ENCODE measurements at places on chromosomes 1 and 21.

DNA sequence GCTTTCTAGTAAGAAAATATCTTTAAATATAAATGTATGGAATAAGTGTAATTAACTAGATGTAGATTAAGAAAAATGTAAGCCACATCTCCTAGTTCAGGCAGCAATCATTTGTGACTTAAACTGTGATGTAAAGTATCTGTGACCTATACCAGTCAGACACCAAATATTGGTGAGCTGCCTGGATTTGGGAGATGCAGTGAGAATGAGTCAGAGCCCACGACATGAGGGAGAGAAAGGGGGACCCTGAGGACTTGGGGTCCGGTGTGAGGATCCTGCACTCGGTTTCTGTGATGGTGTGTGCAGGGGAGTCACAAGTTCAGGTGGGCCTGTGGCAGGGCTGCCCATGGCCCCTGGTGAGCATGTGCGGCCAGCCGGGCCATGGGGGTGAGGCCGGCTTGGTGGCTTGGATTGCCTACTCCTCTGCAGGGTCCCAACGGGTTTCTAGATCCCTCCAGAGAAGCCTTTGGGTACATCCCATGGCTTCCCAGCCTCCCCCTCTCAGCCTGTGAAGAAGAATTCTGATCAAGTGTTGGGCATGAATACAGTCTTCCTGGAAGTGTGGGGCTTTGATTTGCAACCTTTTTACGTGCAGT is 19.0 kb upstream of the ABCG1 start:
- DNase-seq: no peak

DNA sequence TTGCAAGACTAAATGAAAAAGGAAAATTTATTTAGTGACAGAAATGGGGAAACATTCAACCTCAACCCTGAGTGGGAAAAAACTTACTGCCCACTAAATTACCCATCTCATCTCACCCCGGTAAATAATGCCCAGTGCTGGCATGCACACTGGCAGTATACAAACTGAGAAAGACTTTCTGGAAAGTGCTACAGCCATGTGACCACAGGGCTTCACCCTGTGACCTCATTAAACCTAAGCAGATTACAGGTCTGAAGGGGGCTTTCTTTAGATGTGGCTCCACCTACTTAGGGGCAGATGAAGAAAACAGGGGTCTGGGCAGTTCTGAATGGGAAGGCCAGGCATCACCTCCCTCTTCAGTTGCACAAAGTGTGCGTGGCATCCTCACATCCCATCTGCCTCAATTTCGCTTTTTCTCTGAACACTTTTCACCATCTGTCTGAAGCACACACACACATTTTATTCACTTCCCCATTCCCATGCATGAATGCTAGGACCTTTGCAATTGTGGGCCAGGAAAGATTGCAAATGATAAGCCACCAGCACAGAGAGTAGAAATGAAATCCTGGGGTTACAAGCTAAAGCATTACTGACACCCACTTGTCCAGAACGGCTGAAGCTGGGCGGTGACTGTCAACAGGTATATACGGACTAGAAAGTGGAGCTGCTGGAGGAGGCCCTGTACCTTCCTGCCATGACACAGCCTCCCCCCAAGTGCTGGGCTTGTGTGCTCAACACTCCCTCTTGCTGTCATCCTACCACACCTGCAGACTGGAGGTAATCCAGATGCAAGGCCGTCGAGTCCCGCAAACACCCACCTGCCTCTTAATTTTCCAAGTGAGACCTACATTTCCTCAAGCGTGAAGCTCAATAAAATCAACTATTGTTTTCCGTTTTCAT is 2.7 kb downstream of the NADK start:
- DNase-seq: peak; percentile 91

DNA sequence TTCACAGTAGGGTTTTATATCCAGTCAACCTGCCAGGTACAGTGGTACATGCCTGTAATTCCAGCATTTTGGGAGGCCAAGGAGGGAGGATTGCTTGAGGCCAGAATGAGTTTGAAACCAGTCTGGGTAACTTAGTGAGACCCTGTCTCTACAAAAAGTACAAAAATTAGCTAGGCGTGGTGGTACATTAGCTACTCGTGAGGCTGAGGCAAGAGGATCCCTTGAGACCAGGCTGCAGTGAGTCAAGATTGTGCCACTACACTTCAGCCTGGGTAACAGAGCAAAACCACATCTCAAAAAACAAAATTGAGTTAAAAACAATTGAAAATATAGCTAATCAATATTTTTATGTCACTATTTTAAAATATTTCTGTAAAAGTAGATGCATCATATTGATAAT is 33.2 kb downstream of the DDI2 start:
- DNase-seq: no peak

GRCh38 chr1:30758785-30759380 is 1.3 kb upstream of the LAPTM5 start:
- DNase-seq: no peak

DNA sequence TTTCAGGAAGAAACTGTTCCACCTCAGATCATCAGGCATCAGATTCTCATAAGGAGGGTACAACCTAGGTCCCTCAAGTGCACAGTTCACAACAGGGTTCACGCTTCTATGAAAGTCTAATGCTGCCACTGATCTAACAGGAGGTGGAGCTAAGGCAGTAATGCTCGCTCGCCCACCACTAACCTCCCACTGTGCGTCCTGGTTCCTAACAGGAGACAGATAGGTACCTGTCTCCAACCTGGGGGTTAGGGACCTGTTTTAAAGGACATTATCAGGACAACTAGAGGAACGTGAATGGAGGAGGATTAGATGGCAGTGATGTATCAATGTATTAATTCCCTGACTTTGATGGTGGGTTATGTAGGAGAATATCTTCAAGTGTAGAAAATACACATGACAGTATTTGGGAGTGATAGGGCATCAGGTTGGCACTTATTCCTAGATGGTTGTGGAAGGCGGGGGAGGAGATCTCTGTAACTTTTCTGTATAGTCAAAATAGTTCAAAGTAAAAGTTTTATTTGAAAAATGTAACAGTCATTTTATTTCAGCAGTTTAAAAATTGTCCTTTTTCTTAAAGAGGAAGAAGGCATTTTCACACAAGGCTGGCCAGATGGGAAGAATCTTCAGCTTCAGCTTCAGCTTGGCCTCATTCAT is 43.9 kb downstream of the DEGS1 start:
- no peak for DNase-seq

DNA sequence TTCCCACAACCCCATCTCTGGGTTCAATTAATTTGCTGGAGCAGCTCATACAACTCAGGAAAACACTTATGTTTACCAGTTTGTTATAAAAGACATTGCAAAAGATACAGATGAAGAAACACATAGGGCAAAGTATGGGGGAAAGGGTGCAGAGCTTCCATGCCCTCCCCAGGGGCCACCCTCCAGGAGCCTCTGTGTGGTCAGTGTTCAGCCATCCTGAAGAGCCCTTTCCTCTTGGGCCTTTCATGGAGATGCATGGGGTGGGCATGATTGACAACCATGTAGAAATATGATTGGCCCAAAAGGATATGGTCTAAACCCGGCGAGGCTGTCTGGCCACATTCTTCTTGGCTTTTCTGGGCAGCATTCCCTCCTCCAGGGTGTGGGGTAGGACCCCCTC is 56.8 kb upstream of the PDE9A start:
- DNase-seq: no peak

- no peak for DNase-seq
Measured at GRCh38 chr1:170539154-170539553, 7.2 kb downstream of the GORAB start.

All from NCI-H510A (cell line).